Smooth muscle cell of trachea (primary cell): ENCODE measurements at places on chromosomes 12 and 14. TPM values are rescaled to one million over a fixed set of nuclear protein-coding genes. Genes with fewer than 3 reads are reported as not detected.

The PYM1 gene
- 34.2 and 36.5 TPM in 2 replicates for total RNA-seq

The GDF11 gene
- 10.2 and 18.4 TPM in 2 replicates for total RNA-seq

The OTOGL gene
- under 0.01 and 0.29 TPM in 2 replicates for total RNA-seq

The CAMKK2 gene
- total RNA-seq, result 20.1 and 25.0 TPM in 2 replicates

The INHBC gene
- not detected in 2 replicates for total RNA-seq

The SERPINA5 gene
- total RNA-seq, result 0.17 TPM in 1 of 2 replicates, not detected in the other

The TMEM63C gene
- not detected in 2 replicates for total RNA-seq

The TNFAIP2 gene
- total RNA-seq, result 64.1 and 190 TPM in 2 replicates

The GLI1 gene
- total RNA-seq, result 1.2 and 1.6 TPM in 2 replicates

The ALDH1L2 gene
- 41.4 and 57.9 TPM in 2 replicates for total RNA-seq

The KCNK10 gene
- not detected in 2 replicates for total RNA-seq

The LRP1-AS gene
- total RNA-seq, result not detected in 2 replicates

The OAS1 gene
- total RNA-seq, result 0.87 and 2.0 TPM in 2 replicates

The PMCH gene
- total RNA-seq, result not detected in 2 replicates

The TTC6 gene
- total RNA-seq, result under 0.01 and 0.15 TPM in 2 replicates

The ALKBH1 gene
- total RNA-seq, result 10.1 and 13.4 TPM in 2 replicates
